ENCODE measurements at places on chromosomes 3 and 15. TPM values are rescaled to one million over a fixed set of nuclear protein-coding genes. Genes with fewer than 3 reads are reported as not detected.
A peak's percentile ranks its signal among the peaks of the same experiment; 100 is the strongest.

GRCh38 chr15:75732809-75733451 lies 20.3 kb upstream of the CSPG4 start:
- no peaks in the 10 kb centered on the region for H3K27me3 ChIP-seq
- no peaks in the 10 kb centered on the region for H3K4me1 ChIP-seq
- no peak overlapping the region for H3K27ac ChIP-seq
- no peak overlapping the region for H3K4me3 ChIP-seq
- peak; percentile 55 for DNase-seq
- no peaks in the 10 kb centered on the region for H3K36me3 ChIP-seq

Gene C3orf33
- 4.9 TPM for polyA plus RNA-seq

DNA sequence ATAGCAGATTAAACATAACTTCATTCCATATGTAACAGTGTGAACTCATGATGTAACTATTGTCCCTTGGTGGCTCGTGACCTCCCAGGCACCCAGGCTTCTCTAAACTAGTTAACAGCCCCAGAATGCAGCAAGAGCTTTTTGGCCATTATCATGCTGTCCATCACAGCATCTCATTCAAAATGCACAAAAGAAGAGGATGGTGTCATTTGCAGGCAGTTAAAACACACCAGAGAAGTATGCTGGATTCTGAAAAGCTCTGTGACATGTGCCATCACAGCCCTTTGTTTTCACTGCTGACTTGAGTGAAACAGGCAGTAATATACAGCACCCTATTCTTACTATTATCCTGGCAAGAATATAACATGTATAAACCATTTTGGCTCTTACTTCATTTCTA lies 117.6 kb upstream of the CHMP2B start:
- no peaks in the 10 kb centered on the region for H3K4me1 ChIP-seq
- no peak overlapping the region for H3K4me3 ChIP-seq
- H3K36me3 ChIP-seq = no peaks in the 10 kb centered on the region
- DNase-seq = no peak
- no peaks in the 10 kb centered on the region for H3K27me3 ChIP-seq

DNA sequence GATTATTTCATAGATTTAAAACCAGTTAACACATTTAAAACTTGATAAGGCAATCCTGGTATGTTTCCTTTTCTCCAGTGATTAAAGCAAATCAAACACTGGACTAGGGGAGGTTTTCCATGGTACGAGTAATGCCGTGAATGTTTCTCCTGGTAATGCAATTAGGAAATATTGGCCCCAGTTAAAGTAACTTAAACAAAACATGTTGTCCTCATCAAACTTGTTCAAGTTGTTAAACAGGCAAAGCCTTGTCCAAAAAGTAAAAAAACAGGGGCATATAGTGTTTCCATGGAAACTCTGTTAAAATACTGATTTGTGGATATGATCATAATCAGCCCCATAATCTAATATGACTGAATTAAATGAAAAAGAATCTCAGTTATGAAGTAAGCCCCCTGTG lies 13.1 kb upstream of the LRTM1 start:
- H3K27me3 ChIP-seq = no peaks in the 10 kb centered on the region
- no peak overlapping the region for H3K27ac ChIP-seq
- no peaks in the 10 kb centered on the region for H3K4me1 ChIP-seq
- no peaks in the 10 kb centered on the region for H3K36me3 ChIP-seq
- H3K4me3 ChIP-seq = no peak overlapping the region

DNA sequence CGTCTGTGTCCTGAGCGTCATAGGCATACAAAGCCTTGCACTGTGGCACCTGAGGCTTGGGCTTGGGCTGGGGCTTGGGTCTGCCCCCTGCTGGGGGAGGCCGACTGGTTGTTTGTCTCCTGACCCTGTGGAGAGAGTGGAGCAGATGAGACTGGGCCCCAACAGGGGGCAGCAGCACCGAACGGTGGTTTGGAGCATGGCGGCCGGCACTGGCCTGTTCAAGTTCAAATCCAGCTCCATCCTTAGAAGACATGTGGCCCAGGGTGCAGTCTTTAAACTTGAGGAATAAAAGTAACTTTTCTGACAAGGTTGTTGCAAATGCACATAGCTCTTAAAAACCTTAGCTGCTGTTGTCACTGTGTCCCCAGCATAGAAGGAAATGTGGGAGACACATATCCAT lies 33.3 kb downstream of the CCNB2 start:
- H3K27ac ChIP-seq = no peak overlapping the region
- H3K4me3 ChIP-seq = no peak overlapping the region
- no peaks in the 10 kb centered on the region for H3K4me1 ChIP-seq
- H3K27me3 ChIP-seq = no peaks in the 10 kb centered on the region

DNA sequence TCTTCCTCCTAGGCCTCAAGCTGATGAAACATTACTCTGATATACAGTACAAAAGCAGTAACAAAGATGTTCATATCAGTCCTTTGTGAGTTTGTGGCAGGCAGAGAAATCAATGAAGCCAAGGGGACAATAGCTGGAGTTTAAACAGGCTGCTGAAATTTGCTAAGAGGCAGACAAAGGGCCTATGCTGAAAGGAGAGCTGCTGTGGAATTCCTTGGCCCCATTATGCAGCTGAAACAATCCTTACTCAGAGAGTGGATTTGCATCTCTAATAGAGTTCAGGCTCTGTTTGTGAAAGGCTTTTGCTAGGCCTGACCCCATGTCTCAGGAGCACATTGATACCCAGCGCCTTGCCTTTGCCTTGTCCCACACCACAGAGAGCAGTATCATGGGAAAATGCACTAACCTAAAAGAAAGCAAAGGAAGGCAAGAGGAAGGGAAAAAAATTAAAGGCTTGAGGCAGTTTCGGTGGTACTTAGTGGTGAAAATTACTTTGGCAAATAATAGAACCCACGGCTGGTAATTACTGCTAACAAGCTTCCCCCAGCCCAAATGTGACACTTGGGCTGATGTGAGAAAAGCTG lies 195.0 kb upstream of the EPHA3 start:
- no peaks in the 10 kb centered on the region for H3K27me3 ChIP-seq
- H3K36me3 ChIP-seq = no peaks in the 10 kb centered on the region
- H3K27ac ChIP-seq = no peak overlapping the region
- no peak overlapping the region for H3K4me3 ChIP-seq
- H3K4me1 ChIP-seq = no peaks in the 10 kb centered on the region
- DNase-seq = no peak

- DNase-seq = no peak
- H3K27me3 ChIP-seq = no peaks in the 10 kb centered on the region
- no peaks in the 10 kb centered on the region for H3K36me3 ChIP-seq
These were observed 218.5 kb upstream of the TTC14 start for GRCh38 chr3:180383332-180384020.

All from CD8-positive, alpha-beta memory T cell (primary cell).